ENCODE measurements at places on chromosomes 1 and 21.

- DNase-seq = peak; percentile 90
Observed at GRCh38 chr21:45386336-45386727, 18.6 kb upstream of the COL18A1 start.

- peak; percentile 52 for DNase-seq
Observed at GRCh38 chr1:175887981-175888428, 144.6 kb upstream of the TNR start.

- DNase-seq = no peak
Observed at GRCh38 chr1:57142999-57143398, 177.2 kb upstream of the C8B start.

GRCh38 chr1:235336903-235337302, 8.5 kb downstream of the GGPS1 start:
- no peak for DNase-seq

DNA sequence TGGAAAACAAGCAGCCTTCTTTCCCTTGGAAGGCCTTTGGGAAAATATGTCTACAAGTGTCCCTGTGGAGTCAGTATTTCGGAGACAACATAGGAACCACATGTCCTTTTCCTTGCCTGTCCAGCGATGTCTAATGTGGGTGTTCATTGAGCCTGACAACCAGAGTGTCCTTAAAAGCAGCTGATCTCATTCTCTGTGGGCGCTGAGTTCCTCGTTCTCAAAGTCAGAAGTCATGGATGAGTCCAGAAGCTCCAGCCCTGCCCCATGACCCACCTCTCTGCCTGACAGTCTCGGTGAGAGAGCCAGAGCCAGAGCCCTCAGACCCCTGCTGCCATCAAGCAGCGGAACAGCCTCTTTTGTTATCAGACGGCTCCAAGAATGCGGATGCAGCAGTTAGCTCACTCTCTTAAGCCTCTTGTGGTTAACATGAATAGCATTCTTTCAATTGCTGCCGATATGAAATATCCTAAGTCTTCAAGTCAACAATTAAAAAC, 329.2 kb downstream of the TGFB2 start:
- DNase-seq = peak; percentile 72

GRCh38 chr1:15757575-15758342, 836 bp upstream of the FBLIM1 start:
- DNase-seq = no peak

Measured in Caco-2 (cell line).